ENCODE measurements at places on chromosomes 12 and 14.
A peak's percentile ranks its signal among the peaks of the same experiment; 100 is the strongest.

DNA sequence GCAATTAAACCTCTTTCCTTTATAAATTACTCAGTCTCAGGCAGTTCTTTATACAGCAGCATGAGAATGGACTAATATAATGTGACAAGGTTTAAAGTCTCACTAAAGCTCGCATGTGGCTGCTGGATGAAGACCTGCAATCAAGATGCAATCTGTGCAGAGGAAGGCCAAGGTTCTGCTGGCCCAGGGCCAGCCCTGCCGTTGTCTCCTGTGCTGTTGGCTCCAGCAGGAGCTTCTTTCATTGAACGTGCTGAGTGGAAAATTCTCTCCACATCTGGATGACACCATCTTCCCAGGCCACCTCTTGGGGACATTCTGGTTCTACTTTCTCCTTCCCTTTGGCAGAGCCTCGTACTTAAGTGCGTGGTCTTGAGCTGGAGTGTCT is 742.2 kb downstream of the VRK1 start:
- peak; percentile 20 for DNase-seq

GRCh38 chr12:27521066-27521465 is 2.9 kb upstream of the PPFIBP1 start:
- DNase-seq: no peak

DNA sequence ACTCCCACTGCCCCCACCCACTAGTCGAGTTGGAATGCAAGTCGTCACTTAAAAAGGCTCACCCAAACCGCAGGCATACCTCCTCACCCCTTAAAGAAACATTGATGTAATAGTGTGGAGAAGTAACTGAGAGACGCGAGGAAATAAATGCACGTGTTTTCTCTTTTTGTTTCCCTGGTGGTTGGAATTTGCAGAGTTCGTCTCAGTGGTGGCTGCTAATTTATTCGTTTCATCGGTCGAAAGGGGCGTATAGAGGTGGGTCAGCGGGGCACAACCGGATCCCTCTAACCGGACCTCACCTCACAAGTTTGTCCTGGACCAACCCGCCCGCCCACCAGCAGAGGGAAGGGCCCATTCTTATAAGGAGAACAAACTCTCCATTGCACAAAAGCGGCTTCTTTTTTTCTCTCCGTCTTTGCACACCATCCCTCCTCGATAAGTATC is 5.0 kb upstream of the NPAS3 start:
- no peak for DNase-seq

- DNase-seq: no peak
Observed at GRCh38 chr12:78290606-78291345, 460.1 kb downstream of the NAV3 start.

DNA sequence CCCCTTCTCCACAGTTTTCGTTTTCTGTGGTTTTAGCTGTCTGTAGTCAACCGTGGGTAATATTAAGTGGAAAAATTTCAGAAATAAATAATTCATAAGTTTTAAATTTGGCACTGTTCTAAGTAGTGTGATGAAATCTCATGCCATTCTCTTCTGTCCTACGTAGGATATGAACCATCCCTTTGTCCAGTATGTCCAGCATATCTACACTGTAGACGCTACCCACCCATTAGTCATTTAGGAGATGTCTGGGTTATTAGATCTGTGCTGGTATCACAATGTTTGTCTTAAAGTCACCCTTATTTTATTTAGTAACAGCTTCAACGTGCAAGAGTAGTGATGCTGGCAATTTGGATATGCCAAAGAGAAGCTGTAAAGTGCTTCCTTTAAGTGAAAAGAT is 44.7 kb downstream of the ATF7IP start:
- no peak for DNase-seq

DNA sequence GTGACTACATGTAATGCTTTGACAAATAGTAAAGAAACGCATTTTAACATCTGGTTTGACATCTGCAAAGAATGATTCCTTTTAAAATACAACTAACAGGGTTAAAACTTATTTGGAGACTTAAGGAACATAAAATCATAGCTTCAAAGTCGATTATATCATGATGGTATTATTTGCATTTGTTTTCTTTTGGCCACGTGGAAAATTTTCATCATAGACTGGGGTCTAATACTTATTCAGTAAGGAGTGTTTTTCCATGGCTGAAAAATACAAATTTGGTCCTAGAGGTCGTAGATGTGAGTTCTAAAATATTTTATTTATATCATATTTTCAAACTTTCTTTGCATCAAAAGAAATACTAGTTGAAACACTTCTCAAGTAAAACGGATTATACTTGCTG is 31.5 kb upstream of the LMNTD1 start:
- DNase-seq: no peak

- no peak for DNase-seq
Observed at GRCh38 chr12:110088936-110089335, 35.2 kb upstream of the IFT81 start.

GRCh38 chr12:57844709-57845477 is 1.6 kb downstream of the CTDSP2 start:
- DNase-seq: no peak

GRCh38 chr12:110258466-110258865 is 22.6 kb upstream of the ATP2A2 start:
- no peak for DNase-seq

GRCh38 chr14:23566112-23566777 is 1.3 kb downstream of the AP1G2 start:
- DNase-seq: no peak

DNA sequence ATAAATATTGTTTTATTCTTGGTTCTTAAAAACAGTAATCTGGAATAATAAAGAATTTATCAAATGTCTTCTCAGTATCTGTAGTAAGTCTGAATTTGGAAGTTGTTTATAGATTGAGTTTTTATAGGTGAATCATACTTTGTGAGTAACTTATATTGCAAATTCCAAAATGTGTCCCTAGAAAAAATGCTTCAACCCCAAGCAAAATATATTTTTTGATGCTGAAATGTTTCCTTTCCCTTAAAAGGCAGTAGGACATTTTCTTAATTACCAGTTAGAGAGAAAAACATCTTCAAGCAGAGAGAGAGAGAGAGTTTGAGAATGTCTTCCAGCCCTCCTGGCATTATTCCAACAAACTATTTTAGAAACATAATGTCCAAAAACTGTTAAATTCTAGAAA is 37.9 kb downstream of the PELI2 start:
- no peak for DNase-seq

DNA sequence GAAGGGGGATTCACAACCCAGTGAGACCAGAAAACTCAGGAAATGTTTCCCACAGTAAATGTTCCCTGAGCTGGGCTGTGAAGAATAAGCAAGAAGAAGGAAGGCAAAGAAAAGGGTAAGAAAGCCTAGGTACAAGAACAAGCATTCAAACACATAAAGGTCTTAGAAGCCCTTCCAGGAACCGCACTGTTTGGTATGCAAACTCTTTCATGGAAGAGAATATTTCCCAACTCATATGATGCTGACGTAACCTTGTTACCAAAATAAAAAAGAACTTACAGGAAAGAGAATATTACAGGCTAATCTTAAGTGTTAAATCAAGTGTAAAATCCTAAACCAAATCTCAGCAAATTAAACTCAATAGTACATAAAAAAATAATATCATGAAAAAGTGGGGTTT is 23.6 kb downstream of the MED6 start:
- no peak for DNase-seq

- no peak for DNase-seq
Observed at GRCh38 chr12:13126494-13126893, 23.0 kb upstream of the GSG1 start.

- DNase-seq: no peak
Observed at GRCh38 chr12:33476058-33476457, 36.4 kb upstream of the SYT10 start.

DNA sequence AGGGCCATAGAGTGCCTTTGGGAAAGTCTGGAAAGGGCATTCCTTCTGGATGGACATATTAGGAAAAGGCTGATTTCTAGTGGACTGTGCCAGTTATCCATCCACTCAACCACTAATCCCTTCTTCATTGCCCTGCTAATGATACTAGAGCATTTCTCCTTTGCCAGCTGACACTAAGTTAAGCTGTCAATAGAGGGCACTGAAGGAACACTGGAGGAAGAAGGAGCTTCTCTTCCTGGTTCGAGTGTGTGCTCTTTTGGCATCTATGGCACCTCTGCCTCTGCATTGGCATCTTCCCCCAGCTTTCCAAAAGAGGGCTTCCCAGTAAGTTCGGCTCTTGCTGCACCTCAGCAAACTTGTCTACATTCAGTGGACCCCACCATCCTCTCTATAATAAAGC is 165.4 kb downstream of the DERA start:
- DNase-seq: no peak

DNA sequence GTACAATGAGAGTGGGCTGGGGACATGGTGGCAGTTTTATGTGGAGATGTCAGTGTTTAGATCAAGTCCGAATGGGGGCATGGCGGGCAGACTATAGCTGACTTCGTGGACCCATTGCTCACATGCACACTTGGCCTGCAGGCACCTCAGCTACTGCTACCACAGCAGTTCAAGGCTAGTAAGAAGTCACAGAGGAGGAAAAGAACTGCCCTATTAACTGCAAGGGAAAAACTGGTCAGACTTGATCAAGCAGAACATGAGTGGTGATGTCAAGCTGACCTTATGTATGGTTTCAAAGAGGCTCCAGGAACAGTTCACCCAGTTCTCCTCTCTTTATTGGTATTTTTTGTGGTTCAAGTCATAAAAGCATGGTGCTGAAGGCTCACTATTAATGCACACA is 30.2 kb upstream of the FRS2 start:
- no peak for DNase-seq

DNA sequence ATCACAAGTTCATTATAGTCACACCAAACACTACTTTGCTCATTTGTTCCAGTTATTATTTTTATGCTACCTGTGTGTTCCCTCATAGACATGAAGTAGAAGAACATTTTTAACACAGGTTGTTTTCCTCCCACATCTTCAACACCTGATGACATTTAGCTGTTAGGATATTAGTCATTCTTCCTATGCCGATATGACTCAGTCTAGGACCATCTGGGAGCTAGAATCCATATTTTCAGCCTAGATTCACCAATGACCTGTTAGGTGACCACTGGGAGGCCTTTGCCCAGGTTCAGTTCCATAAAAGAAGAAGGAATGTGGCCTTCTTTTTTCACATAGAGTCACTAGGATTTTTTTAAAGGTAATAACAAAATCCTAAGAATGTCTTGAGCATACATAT is 222.8 kb downstream of the C12orf42 start:
- DNase-seq: no peak

DNA sequence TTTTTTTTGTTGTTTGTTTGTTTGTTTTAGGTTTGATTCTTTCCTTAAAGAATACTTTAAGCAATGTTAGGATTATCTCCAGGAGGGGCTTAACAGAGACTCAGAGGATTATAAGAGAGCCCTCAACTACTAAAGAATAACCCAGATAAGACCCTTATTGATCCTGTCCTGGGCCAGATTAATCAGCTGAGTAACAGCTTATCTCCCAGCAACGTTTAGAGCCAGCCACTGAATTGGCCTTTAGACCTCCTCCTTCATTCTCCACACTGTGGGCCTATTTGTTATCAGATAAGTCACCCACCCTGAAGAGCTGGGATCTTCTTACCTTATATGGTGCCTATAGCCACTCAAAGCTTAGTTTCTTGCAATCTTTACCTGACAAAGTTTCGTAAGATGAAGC is 71.1 kb downstream of the FIGNL2 start:
- no peak for DNase-seq

DNA sequence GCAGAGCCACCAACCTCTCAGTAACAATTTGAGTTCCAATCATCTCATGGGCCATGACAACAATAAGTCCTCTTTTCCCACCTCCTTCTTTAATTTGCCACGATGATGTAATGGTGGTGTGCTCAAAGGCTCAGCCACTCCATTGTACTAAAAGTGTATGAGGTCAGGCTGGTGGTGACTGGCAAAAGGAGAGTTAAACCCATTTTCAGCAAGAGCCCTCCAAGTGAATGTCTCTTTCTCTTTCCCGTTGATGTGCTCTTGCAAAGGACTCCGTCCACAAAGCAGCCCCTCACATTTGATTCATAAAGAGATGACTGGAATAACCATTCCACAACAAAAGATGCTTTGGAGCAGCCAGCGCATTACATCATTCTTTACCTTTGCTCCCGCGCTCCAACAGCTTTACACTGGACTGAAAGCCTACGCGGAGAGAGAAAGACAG is 41.6 kb downstream of the DUSP16 start:
- DNase-seq: no peak

- no peak for DNase-seq
Observed at GRCh38 chr14:71319666-71320065, 412.4 kb downstream of the PCNX1 start.

DNA sequence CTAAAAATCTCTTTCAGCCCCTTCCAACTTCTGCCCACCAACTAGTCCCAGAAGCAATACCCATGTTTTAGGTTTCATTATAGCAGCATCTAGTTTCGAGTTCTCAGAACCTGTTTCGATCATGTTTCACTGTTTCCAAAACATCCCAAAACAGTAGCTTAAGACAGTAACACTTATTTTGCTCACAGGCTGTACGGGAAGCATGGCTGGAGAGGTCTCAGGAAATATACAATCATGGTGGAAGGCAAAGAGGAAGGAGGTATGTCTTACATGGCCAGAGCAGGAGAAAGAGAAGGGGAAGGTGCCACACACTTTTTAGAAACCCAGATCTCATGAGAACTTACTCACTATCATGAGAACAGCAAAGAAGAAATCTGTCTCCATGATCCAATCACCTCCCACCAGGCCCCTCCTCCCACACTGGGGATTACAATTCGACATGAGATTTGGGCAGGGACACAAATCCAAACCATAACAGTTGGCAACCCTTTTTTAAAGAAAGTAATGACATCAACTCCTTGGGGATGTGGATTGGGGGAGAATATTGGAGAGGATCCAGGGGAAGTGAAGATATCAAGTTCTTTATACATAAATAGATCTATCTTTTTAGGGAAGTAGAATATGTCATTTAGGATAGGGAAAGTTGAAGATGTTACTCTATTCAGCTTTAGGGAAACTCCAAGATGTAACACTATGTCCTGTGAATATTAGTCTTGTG is 269.9 kb upstream of the PLEKHG7 start:
- DNase-seq: no peak

DNA sequence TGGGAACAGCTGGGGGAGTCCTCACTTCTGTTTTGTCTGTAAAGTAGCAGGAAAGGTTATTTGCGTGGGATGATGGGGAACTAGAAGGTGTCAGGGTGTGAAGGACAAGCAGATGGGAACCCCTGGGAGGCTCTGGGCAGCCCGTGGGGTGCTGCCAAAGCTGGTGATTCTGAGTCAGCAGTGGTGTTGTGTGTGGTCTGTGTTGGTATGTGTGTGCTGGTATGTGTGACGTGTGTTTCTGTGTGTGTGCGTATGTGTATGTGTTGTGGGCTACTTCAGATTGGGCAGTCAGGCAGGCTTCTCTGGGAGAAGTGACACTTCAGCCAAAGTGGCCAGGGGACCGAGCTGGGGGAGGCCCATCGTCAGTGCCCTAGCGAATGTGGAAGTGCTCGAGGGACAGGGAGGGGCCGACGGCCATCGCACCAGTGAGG is 15.3 kb upstream of the BDKRB2 start:
- DNase-seq: no peak

- DNase-seq: no peak
Observed at GRCh38 chr14:90674043-90674670, 142.1 kb downstream of the TTC7B start.

- DNase-seq: no peak
Observed at GRCh38 chr12:2390850-2391390, 338.1 kb downstream of the CACNA1C start.

Measured in RWPE2 (cell line).